ENCODE measurements at places on chromosomes 2 and 18.

DNA sequence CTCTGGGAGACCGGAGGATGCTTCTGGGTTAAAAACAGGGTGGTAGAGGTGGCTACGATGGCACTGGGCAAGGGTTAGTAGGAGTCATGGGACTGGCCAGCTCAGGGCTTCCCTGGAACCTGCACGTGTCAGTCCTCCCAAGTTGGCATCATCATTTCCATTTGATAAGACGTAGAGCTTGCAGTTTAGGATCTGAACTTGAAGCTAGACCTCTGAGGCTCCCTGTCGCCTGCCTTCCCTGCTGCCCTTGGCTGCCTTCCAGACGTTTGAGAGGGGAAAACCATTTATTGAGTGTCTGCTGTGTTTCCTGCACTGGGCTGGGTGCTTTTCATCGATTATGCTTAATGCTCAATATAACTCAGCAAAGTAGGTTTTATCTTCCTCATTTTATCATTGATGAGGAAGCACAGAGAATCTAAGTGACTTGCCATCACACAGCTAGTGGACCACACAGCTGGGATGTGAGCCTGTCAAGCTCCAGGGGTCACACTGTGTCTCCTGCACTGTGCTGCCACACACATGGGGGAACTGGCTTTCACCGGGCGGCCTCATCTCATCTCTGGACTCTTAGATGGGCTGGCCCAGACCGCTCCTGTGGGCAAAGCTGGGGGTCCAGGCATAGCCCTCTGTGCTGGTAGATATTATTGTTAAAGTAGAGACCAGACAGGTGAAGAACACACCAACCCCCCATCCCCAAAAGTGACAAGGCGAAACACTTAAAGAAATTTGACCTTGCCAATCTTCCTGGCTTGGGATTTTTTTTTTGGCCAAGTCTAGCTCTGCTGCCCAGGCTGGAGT lies 7.8 kb downstream of the NT5DC4 start:
- DNase-seq, result no peak

GRCh38 chr2:12076810-12077209 lies 330.4 kb downstream of the LPIN1 start:
- no peak for DNase-seq

DNA sequence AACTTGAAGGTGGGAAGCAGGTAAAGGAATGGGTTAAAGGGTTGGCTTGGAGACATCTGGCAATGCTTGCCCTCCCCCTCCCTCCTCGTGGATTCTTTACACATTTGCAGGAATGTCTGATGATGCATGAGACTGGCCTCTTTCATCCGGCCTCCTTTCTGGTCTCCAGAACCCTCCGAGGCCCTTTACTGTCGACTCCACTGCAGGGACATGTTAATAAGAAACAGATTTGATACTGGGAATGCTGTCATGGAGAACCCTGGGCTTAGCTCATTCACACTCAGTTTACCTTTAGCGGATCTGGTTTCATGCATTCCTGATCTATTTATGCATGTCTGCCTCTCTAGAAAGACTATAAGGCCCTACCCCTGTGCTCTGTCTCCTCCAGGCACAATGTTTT lies 238.7 kb downstream of the TGIF1 start:
- no peak for DNase-seq

GRCh38 chr2:237144516-237144915 lies 58.8 kb downstream of the COPS8 start:
- no peak for DNase-seq

- DNase-seq, result no peak
Measured at GRCh38 chr2:207219676-207220501, 54.1 kb upstream of the KLF7 start.

DNA sequence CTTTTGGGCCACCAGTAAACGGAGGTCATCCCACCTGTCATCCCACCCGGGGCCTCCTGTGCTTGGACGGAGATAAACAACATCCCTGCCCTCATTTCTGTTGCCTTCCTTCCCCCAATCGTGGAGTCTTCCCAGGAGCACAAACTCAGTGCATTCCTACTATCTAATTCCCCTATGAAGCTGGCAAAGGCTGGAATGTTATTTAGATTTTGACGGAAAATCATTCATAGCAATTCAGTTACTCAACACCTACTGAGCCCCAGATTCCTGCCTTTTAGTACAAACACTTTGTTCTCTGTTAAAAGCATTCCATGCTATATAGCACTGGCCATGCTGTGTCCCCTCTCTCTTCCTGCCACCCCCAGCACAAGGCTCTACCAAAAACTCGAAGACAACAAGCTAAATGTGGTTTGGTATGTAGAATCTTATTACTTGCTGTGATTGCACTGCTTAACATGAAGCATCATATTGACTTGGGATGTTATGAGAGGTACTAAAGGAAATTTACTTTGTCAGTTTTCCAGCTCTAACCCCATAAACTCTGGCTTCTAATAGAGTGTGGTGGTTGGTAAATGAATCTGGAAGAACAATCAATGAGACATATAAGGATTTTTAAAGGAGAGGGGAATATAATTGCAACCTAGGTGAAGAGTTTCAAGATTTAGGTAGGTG lies 32.3 kb upstream of the IMPA2 start:
- no peak for DNase-seq

- DNase-seq, result no peak
Measured at GRCh38 chr2:165886487-165887146, 67.0 kb downstream of the TTC21B start.

DNA sequence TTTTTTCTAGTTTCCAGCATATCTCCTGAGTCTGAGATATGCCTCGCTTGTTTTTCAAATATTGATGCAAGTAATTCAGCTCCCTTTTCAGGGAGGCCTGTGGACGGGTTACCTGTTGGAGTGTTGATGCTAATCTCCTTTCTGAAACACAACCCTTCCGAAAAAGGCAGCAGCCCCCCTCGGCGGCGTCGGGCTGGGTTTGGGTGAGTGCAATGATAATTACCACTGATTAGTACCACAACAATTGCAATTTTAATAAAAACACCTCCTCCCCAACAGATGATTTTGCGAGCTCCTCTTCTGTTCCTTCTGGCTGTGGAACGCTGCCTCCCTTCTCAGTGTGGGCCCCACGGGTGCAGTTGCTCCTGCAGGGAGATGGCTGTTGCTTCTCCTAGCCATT lies 66.3 kb downstream of the PTGR3 start:
- no peak for DNase-seq

- no peak for DNase-seq
Measured at GRCh38 chr2:97673182-97673914, 3.8 kb downstream of the C2orf92 start.
